GM04503 (cell line): ENCODE measurements at places on chromosomes 2 and 18.

DNA sequence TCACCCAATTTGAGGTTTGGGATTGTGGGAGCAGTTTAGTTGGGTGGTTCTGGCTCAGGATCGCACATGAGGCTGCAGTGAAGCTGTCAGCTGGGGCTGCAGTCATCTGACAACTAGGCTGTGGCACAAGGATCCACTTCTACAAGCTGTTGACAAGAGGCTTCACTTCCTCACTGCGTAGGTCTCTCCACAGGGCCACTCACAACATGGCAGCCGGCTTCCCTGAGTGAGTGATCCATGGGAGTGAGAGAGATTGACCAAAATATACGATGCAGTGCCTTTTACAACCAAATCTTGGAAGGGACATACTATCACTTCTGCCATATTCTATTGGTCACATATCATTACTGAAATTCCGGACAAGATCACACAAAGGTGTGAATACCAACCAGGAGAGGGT lies 187.5 kb downstream of the DLGAP1 start:
- no peak for DNase-seq

DNA sequence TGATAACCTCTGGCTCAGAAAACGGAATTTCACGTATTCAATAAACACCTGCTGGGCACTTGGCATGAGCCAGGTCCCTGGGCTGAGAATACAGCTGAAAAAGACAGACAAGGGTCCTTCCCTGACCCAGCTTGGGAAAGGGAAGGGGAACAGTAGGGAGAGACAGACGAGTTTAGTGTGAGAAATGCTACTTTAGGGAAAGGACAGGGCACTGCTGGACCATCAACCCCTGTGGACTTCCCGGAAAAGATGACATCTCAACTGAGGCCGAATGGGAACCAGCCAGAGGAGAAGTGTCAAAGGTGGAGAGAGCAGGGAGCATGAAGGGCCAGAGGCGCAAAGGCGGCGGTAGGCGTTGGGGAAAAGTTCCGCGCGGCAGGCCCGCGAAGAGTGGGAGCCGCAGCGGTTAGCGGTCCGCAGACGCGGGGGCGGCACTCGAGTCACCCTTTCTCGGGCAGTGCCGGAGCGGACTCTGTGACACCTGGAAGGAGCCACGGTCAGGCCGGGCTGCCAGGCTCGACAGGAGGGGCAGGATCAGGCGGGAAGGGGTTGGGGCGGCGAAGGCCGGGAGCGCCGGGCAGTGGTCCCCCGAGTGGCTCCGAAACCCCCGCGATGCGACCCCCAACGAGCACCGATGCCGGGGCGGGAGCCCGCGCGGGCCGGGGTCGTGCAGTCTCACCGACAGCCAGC lies 519 bp downstream of the TEX261 start:
- DNase-seq: no peak

- no peak for DNase-seq
Measured at GRCh38 chr2:54691445-54692135, 31.9 kb upstream of the EML6 start.

- no peak for DNase-seq
Measured at GRCh38 chr2:189363559-189363958, 77.7 kb upstream of the WDR75 start.

- DNase-seq: no peak
Measured at GRCh38 chr18:62637807-62638687, 77.3 kb upstream of the PHLPP1 start.

- DNase-seq: no peak
Measured at GRCh38 chr2:70212298-70212932, 21.6 kb upstream of the C2orf42 start.

- DNase-seq: no peak
Measured at GRCh38 chr2:223523551-223524001, 78.6 kb downstream of the SCG2 start.

- DNase-seq: no peak
Measured at GRCh38 chr2:237156857-237157779, 71.4 kb downstream of the COPS8 start.

GRCh38 chr2:215382480-215382879 lies 53.4 kb downstream of the FN1 start:
- no peak for DNase-seq

- peak; percentile 62 for DNase-seq
Measured at GRCh38 chr18:22385718-22386117, 32.0 kb downstream of the CTAGE1 start.

- no peak for DNase-seq
Measured at GRCh38 chr2:194346193-194346592, 1310.8 kb upstream of the SLC39A10 start.

DNA sequence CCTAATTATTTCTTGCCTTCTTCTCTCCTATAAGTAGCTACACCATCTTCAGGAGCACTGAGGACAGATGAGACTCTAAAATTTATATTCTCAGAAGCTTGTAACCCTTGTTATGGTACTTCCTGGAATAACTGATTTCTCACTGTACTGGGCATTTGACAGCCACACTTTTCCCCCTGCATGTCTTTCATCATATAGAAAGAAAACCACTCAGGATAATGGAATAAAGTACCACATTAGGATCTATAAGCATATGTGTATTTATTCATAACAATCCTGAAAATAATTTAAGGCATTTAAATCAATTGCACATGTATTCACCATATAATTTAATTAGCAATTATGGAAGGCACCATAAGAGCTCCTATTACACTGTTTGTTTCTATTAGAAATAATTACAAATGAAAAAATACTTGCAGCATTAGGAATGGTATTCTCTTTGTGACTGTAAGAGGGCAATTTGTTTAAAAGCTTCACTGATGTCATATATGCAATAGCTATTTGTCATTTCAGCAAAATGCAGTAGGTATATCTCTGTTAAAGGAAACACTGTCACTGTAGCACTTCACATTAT lies 216.9 kb upstream of the FSHR start:
- DNase-seq: no peak

DNA sequence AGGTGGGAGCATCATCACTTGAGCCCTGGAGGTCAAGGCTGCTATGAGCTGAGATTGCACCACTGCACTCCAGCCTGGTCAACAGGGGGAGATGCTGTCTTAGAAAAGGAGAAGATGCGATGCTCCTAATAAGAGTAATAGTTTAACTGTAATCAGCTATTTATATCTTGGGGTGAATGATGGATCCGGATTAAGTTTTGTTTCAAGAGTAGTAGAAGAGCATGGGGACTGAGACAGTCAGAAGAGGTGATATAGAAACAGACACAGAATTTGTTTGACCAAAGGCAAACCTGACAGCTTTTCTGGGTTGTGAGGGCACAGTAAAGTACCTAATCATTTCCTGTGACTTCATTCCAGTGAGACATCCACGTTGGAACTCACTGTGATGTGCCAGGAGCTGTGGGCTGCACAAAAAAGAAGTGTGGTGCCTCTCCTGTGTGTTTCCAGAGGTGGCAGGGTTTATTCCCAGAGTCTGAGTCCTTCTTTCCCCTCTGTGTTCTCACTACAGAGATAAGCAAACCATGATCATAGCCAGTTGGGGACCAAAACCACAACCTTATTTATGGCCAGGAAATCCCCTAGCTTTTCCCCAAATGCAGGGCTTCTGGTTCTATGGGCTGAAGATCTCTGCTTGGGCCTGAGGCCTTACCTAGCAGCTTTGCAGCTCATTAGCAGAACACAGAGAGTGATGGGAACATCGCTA lies 113.7 kb downstream of the XRCC5 start:
- DNase-seq: peak; percentile 20

- DNase-seq: no peak
Measured at GRCh38 chr2:3483986-3484960, 35.1 kb downstream of the ADI1 start.

GRCh38 chr18:43314941-43315340 lies 37.7 kb upstream of the SYT4 start:
- DNase-seq: peak; percentile 8

- no peak for DNase-seq
Measured at GRCh38 chr2:242032780-242033656, 163.5 kb downstream of the RTP5 start.

- DNase-seq: no peak
Measured at GRCh38 chr18:50030146-50030545, 164.8 kb downstream of the MYO5B start.

DNA sequence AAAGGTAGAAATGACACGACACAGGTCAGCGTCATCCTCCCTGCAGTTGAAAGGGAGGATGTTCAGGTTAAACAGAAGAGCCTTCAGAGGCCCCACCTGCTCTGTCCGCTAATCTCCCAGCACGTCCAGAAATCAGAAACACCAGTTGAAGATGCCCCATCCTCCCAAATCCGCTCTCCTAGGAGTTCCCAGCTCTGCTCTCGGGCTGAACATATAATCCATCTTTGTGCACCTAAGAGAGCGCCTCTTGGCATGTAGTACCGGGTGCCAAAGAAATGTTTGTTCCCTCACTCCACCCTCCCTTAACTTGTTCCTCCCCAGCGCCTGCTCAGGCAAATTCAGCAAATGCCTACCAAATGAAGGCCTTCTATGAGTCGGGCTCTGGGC lies 145.2 kb upstream of the SMAD2 start:
- no peak for DNase-seq

GRCh38 chr2:231359441-231359840 lies 36.1 kb upstream of the B3GNT7 start:
- DNase-seq: no peak

- no peak for DNase-seq
Measured at GRCh38 chr2:231900486-231900942, 25.7 kb downstream of the NPPC start.

DNA sequence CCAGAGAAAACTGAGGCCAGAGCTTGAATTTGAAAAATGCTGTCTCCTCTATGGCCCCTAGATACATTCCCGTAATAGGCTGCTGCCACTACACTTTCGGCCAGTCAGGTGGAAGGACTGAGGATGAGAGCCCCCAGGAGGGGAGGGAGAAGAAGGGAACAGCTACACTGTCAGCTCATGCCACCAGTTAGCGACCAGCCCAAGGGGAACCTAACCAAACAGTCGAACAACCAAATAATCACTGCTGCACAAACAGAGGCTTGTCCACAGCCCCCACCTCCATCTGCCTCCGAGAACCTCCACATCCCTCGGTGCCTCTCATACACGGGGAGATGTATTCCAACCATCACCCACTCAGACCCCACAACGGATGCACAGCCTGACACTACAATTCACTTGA lies 7.3 kb downstream of the ZNF516 start:
- DNase-seq: no peak

GRCh38 chr2:144215701-144216675 lies 303.9 kb downstream of the ZEB2 start:
- DNase-seq: no peak

GRCh38 chr2:202172439-202173211 lies 65.8 kb downstream of the SUMO1 start:
- DNase-seq: no peak

DNA sequence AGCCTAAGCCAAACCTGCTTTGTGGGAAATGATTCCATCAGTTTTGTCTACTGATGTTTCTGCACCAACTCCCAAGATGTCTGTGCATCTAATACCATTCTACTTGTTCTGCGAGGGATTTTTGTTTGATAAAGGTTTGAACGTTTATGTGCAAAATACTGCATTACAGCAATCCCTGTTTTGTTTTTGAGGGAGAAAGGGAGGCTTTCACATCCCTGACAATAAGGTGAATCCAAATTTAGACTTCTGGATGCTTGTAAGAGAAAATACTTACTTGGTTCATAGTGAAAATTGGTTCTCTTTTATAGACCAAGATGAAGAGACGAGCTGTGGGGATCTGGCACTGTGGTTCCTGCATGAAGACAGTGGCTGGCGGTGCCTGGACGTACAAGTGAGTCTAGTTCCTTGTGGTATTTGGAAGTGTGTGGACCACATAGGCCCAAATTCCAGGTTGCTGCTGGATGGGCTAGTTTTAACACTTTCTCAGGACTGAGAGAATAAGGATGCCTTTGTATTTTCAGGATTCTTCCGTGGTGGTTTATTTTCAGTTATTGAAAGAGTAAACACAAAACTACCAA lies 1.1 kb downstream of the RPL37A start:
- DNase-seq: no peak

- DNase-seq: no peak
Measured at GRCh38 chr2:203983064-203983715, 46.6 kb downstream of the ICOS start.

GRCh38 chr2:28956890-28957289 lies 24.2 kb upstream of the TOGARAM2 start:
- DNase-seq: no peak

- DNase-seq: no peak
Measured at GRCh38 chr2:688504-689076, 11.4 kb upstream of the TMEM18 start.

DNA sequence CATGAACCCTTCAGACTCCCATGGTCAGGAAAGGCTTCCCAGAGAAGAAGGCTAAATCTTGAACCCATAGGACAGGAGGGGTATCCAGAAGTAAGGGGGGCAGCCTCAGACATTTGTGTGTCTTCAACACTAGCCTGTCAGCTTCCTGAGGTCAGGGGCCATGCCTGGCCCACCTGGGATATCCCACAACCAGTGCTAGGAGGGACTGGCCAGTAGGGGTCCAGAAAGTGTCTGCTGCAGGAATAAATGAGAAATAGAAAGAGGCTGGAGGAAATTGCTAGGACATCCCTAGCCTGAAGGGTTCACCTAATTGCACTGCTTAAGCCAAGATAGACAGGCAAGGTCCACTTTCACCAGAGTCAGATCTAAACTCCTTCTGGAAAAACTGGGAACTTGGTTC lies 799.6 kb upstream of the ID2 start:
- DNase-seq: no peak

- no peak for DNase-seq
Measured at GRCh38 chr2:235934774-235935484, 233.3 kb downstream of the GBX2 start.

DNA sequence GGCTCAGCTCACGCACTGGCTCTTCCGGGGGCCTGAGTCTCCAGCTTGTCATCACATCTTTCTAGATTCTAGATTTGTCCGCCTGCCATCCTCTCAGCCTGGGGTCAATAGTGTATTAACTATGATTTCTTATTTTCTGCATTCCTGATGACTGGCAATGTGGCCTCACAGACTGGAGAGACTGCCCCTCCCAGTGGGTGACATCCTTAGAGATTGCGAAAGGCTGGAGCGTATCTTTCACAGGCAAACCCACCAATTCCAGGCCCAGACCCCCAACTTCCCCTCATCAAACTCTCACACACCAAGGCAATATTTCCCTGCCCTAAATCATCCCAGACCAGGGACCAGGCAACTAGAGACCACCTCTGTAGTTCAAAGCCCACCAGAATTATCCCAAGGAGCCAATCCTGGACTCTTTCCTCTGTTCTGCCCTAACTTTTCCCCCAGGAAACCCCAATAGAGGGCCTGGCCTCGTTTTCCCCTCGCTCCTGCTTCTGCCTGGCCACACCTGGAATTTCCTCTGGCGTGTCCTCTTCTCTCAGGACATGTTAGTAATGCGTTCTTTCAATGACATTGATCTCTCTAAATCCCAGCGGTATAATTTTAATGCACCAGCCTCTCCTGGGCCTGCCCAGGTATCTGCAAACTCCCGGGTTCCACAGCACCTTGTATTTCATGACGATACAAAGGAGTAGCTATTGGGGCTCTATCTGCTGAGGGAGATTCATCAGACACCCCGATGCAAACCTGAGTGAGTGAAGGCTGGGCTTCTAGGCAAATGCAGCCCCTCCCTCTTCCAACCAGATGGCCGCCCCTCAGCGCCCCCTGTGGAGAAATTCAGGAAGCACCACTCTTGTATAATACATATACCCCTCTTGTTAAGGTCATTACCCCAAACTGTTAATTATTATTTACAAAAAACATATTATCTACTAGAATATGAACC lies 2.4 kb upstream of the KCNF1 start:
- no peak for DNase-seq

GRCh38 chr18:39753178-39753577 lies 2187.6 kb upstream of the CELF4 start:
- no peak for DNase-seq
